ENCODE measurements at places on chromosomes 11 and 22. TPM values are rescaled to one million over a fixed set of nuclear protein-coding genes. Genes with fewer than 3 reads are reported as not detected.
A peak's percentile ranks its signal among the peaks of the same experiment; 100 is the strongest.

The MS4A6A gene
- total RNA-seq = not detected

The AKIP1 gene
- total RNA-seq = 23.4 TPM

The BTG4 gene
- not detected for total RNA-seq

- DNase-seq = no peak
These were observed 43.5 kb upstream of the TP53I11 start for GRCh38 chr11:44993971-44994704.

DNA sequence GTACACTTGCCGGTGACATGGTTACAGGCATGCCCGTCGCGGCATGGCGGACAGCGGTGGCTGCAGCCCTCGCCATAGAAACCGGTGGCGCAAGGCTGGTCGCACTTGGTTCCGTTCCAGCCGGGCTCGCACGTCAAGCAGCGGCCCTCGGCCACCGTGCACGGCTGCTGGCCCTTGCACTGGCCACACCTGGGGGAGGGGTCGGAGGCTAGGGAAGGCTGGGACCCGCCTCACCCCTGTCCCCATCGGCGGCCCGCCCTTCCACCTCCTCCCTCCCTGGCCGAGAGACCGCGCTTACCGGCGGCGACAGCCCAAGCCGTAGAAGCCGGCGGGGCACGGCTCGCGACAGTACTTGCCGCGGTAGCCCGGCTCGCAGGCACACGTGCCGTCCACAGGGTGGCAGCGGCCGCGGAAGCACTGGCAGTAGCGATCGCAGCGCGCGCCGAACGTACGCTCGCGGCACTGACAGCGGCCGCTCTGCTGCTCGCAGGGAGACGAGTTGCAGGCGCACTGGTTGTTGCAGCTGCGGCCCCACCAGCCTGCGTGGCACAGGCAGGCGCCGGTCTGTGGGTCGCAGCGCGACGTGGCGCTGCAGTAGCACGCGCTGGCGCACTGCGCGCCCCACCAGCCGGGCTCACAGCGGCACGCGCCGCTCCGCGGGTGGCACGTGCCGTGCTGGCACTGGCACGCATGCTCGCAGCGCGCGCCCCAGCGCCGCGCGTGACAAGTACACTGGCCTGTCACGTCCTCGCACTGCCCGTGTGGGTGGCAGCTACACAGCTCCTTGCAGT, 6.7 kb downstream of the SCARF2 start:
- peak; percentile 51 for DNase-seq

DNA sequence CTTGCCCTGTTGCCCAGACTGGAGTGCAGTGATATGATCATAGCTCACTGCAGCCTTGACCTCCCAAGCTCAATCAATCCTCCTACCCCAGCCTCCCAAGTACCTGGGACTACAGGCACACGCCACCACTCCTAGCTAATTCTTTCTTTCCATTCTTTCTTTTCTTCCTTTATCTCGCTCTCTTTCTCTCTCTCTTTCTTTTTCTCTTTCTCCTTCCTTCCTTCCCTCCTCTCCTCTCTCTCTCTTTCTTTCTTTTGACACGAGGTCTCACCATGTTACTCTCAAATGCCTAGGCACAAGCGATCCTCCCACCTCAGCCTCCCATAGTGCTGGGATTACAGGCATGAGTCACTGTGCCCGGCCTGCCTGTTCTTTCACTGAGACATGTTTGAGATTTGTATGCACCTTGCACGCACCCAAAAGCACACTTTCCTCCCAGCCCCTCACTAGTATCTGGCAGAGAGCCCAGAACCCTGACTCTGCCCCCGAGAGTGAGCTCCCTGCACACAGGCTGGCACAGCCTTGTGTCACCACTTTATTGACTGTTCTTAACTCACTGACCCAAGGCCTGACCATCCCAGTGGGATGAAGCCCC, 56.8 kb downstream of the CD6 start:
- no peak for DNase-seq
